Renal cortical epithelial cell (primary cell): ENCODE measurements at places on chromosomes 2 and 18. TPM values are rescaled to one million over a fixed set of nuclear protein-coding genes. Genes with fewer than 3 reads are reported as not detected.
A peak's percentile ranks its signal among the peaks of the same experiment; 100 is the strongest.

- peak; percentile 43 for DNase-seq
These were observed 950.3 kb downstream of the SOCS6 start for GRCh38 chr18:71238974-71239624.

DNA sequence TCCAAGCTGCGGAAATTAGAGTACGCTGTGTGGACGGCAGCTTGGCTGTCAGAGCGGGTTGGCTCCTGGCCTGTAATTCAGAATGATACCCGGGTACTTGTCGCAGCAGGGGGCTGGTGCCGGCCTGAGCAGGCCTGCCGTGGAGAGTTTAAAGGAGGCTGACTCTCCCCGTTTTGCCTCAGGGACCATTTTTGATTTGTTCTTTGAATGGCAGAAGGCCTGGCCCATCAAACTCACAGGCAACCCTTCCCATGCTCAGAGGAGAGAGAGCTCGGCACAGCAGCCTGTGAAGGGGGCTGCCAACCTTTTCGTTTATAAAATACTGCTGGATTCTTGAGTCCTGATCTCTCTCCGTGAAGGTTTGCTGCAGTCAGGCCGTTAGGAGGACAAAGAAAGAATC, 151.3 kb downstream of the KLHL29 start:
- no peak for DNase-seq

- no peak for DNase-seq
These were observed 21.9 kb downstream of the GATA6 start for GRCh38 chr18:22191346-22191695.

- DNase-seq, result no peak
These were observed 288.2 kb downstream of the CTNNA2 start for GRCh38 chr2:79801082-79801481.

Gene ANKRD12
- total RNA-seq, result 30.0 and 42.5 TPM in 2 replicates

Gene KIAA2012
- not detected in 2 replicates for total RNA-seq

Gene CHRNG
- not detected in 2 replicates for total RNA-seq

GRCh38 chr18:40035966-40036365, 1919.1 kb upstream of the PIK3C3 start:
- no peak for DNase-seq

DNA sequence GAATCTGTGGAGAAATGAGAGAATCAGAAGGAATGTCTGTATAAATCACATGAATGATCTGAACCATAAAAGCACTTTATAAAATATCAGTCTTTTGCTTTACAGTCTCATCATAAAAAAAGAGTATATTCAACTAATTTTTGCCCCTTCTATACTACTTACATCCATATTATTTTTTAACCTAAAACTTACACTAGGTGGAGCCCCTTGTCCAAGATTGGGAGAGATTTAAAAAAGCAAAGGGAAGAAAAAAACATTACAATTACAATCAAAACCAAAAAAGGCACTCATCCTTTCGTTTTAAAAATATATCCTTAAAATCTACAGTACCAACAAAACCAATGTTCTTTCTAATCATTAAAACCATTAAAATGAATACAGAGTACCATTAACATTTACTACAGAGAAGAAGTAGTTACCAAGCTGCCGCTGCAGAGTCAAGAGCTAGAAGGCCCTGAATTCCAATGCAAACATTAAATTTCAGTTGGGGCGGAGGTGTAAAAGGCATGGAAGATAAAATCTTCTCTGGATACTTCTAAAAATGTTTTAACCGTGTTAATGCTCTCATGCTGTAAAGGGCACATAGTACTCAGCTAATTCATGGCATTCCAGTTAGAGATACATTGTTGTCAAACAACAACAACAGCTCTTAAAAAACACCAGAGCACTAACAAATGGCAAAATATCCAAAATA, 56.7 kb upstream of the EPB41L3 start:
- peak; percentile 26 for DNase-seq

DNA sequence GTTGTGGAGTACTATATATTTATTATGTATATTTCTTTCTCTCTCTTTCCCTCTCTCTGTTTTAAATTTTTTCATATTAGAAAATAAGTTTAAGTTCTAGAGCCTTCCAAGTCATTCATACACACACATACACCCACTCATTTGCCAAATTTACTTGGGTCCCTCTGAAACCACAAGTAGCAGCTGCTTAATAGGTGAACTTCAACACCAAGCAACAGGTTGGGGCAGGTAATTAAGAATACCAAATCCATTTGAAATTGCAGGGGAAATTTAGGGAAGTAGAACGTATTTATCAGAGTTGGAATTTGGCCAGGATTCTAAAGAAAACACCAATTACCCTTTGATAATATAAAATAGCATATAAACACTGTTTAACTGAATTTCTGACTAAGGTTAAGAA, 75.0 kb upstream of the RBBP8 start:
- DNase-seq, result no peak

DNA sequence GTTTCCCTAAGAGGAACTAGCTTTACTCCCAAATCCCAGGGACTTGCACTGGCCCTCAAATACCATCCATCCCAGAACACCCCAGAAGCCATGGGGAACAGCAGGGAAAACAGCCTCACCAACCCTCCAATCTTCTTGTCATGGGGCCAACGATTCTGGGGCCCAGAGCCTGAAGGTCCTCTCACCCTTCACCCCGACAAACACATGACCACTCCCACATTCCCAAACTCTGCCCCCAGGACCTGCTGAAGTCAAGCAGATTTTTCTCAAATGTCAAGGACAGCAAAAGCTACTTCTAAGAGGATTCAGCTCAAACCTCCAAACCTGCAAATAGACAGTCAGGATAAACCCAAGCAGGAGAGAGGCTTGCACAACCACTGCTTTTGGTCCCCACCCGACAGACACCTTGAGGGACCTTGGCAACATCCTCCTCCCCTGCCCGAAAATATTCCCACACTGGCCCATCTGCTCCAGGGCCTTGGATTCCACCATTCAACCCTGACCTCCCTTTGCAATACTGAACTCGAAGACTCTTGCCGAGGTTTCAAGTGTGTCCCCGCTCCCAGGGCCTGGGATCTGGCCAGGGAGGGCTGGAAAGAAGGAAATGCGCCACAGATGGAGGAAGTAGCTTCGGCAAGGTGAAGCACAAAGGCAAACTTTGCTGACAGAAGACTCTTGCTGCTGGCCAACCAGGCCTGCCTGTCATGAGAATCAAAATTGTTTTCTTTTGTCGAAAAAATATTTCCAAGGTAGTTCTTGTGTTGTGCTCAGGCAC, 143.3 kb downstream of the ZFP36L2 start:
- no peak for DNase-seq

- peak; percentile 77 for DNase-seq
These were observed 193.6 kb upstream of the PKDCC start for GRCh38 chr2:41854227-41854626.

- no peak for DNase-seq
These were observed 16.6 kb downstream of the SP110 start for GRCh38 chr2:230203110-230203676.
